ENCODE measurements at places on chromosomes 7 and 10.
A peak's percentile ranks its signal among the peaks of the same experiment; 100 is the strongest.

DNA sequence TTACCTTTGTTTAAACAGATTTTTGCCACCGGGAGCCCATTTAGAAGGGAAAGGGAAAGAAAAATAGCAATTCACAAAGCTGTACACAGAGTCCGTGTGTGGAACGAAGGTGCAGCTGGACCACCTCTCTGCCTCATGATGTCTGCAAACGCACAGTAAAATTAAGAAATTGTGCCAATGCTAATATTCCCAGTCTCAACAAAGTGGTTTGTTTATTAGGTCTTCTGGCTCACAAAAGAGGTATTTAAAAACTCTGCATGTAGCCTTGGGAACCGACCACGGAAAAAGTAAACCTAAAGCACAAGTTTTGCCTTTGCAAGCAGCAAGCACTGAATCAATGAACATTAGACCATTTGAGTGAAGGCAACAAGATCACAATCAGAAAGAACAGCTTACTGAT, 57.7 kb downstream of the CREB3L2 start:
- no peak for DNase-seq

- no peak for DNase-seq
Measured at GRCh38 chr7:94449151-94449725, 54.5 kb downstream of the COL1A2 start.

GRCh38 chr10:12491491-12491890, 142.1 kb downstream of the CAMK1D start:
- no peak for DNase-seq

DNA sequence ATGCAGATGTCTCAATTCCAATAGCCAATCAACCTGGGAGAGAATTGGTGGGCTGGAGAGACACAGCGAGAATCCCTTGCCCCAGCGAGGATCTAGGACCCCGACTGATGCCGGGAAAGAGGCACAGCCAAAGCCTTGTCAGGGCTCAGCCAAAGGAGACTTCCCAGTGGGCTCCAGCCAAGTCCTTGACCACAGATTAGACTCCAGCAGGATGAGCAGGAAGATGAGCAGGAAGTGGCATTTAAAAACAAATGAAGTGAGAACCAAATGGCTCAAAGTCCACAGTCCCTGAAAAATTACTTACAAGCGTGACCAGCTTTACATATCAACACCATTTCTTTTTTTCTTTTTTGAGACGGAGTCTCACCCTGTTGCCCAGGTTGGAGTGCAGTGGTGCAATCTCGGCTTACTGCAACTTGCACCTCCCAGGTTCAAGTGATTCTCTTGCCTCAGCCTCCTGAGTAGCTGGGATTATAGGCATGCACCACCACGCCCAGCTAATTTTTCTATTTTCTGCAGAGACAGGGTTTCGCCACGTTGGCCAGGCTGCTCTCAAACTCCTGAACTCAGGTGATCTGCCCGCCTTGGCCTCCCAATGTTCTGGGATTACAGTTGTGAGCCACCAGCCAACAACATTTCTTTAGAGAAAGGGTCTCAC, 40.2 kb downstream of the CTBP2 start:
- no peak for DNase-seq

DNA sequence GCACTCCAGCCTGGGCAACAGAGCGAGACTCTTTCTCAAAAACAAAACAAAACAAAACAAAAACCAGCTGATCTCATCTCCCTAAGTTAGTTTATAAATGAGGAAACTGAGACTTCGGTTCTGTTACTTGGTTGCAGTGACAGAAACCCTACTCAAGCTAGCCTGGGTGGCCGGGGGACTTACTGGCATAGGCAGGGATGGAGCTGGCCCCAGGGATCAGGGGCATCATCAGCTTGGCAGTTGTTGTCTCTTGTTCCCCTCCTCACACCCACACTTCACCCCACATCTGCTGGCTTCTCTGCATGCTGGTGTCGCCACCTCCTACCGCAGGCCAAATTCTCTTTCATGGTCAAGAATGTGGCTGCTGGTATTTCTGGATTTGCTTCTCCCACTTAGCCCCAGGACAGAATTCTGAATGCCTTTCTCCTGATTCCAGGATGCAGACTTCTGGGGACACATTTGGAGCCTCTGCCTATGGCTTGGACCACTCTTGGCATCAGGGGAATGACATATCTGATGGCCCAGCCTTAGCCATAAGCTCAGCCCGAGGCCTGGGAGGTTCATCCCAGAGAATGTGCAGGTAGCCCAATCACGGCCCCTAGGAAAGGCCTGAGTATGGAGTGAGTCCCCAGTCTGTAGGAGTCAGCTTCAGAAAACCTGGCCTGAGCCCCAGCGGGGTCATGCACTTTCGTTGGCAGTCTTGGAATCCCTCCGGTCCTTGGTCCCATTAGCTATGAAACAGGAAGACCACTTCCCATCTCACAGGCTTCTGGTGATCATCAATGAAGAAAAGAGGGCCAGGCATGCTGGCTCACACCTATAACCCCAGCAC, 41.6 kb upstream of the CTBP2 start:
- no peak for DNase-seq

DNA sequence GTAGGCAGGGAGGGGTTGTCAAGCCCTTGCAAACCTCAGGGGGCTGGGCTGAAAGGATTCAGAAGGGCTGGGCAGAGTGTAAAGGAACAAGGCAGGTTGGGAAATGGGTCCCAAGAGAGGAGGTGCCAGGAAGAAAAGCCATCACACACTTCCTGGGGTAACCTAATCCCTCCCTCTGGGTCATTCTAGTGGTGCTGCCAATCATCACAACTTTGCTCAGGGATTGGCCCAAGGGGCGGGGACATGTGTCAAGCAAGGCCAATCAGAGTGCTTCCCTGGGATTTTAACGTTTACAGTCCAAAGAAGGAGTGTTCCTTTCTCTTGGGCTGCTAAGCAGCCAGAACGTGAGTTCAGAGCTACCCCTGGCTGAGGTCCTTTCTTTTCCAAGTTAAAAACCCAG, 57.1 kb upstream of the NPTX2 start:
- no peak for DNase-seq

- DNase-seq, result no peak
Measured at GRCh38 chr10:29332061-29332760, 43.3 kb downstream of the LYZL1 start.

DNA sequence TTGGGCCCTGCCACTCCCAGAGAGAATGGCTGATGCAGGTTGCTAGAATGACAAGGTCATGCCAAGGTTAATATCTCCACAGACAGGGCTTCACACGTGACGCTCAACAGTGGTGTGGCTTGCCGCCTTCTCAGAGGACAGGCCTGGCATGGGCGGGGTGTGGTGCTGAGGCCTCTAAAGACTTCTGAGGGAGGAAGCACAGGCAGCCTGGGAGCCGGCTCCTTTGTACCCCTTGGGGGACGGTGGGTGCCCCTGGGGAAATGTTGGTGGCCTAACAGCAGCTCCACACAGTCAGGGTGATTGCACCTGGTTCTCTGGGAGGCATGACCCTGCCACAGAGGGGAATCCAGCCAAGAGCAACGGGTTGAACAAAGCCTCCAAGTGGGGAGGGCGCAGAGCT, 115.1 kb downstream of the PKD1L1 start:
- DNase-seq, result no peak

DNA sequence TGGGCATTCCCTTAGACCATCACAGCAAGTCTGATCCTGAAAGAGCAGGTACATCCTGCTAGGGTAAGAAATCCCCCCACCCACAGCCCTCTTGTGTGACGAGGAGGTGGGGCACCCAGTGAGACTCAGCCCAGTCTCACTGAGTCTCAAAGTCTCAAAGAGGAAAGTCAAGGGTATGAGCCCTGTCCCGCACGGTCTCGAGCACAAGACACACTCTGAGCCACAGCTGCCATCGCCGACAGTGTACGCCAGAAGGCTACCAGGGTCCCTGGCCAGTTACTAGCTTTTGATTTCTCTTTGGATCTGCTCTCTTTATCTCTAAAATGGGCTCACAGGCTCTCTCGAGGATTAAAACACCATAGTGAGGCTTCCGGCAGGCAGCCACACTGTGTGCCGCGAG, 190.2 kb downstream of the TNS3 start:
- no peak for DNase-seq

- no peak for DNase-seq
Measured at GRCh38 chr7:117555260-117555659, 75.4 kb downstream of the CFTR start.

DNA sequence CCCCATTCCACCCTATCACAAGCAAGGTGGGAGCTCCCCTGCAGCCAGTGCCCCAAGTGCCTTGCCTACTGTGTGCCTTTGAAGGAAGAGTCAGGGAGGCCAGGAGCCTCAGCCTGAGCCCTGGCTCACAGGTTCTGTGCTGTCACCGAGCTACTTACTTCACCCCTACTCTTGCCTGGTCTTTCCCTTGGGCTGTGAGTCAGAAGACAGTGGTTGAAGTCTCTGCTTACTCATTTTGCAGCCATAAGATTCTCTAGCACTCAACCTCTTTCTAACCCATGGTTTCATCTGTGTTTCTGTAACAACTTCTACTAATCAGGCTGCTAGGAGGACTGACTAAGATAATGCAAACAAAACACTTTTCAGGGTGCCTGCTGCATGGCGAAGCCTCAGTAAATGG, 114.5 kb downstream of the PLCE1 start:
- DNase-seq, result no peak

DNA sequence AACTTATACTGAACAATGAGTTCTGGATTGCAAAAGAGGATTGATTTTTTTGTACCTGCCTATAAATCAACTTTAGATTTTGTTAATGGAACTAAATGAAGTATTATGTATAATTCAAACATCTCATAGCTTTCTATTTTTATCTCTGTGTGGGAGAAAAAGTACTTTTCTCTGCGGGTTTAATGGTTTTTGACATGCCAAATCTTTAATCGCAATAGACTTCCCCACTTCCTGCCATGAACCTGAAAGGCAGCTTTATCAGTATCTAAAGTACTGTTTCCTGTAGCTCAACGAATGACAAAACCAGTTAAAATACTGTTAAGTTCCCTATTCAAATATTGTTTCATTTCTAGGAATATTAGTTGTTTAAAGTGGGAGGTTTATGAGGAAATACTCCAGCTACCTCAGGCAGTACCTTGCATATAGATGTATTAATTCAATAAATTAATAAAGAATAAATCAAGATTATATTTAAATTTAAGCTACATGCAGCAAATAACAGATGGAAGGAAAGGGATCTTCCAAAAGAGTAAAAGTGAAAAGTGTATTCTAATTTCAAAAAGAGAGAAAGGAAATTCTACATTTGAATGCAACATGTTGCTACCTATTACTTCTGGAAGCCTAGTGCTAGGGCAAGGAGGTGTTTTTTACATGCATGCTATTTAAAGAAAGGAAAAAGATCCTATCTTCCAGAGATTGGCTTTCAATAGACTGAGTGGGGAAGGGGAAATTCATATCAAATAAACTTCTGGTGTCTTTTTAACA, 75.9 kb downstream of the SVOPL start:
- DNase-seq, result peak; percentile 39

- no peak for DNase-seq
Measured at GRCh38 chr10:36221101-36221500, 579.0 kb upstream of the FZD8 start.

GRCh38 chr7:46397591-46397990, 476.5 kb upstream of the IGFBP3 start:
- DNase-seq, result no peak

DNA sequence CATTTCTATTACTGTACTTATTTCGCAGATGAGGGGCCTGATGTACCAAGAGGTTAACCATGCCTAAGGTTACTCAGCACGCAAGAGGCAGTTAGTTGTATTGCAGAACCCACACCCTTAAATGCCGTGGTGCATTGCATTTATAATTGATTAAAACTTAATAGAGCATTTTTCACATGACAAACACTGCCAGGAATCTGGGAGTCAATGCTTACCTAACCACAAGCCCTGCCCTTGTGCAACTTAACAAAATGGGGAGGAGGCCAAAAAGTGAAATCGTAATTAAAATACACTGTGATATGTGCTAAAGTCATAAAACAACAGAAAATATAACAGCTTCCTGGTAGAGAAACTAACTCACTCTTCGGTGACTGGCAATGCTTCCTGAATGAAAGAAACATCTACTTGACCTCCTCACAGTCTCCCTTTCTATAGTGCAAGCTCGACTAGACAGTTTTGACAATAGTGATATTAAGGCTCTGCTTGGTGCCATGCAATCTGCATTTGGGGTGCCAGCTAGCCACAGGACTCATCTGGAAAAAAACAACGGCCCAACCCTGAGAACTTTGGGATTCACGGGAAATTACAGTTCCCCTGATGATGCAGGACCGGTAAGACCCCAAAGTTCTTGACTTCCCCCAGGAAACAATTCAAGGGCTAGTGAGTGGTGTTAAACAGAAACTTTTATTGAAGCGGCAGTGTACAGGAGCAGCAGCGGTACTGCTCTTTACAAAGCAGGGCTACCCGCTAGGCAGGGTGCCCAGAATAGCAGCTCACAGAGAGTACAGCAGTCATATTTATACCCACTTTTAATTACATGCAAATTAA, 612.4 kb downstream of the TNS3 start:
- DNase-seq, result no peak

- no peak for DNase-seq
Measured at GRCh38 chr10:73559590-73559989, 31.6 kb downstream of the USP54 start.

DNA sequence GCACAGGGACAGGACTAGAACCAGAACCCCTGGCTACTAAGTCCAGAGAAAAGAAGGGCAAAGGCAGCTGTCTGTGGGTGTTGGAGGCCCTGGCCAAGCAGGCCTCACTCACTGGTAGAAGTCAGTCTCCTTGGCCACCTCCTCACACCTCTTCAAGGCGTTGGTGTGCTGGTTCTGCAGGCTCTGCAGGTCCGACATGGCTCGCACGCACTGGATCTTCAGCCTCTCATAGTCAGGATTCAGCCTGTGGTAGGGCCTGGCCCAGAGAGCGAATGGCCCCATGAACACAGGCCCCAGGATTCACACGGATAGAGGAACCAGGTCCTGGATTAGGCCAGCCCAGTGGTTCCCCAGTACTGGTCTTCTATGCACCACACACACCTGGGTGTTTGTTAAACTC, 72.4 kb downstream of the DLG5 start:
- no peak for DNase-seq

DNA sequence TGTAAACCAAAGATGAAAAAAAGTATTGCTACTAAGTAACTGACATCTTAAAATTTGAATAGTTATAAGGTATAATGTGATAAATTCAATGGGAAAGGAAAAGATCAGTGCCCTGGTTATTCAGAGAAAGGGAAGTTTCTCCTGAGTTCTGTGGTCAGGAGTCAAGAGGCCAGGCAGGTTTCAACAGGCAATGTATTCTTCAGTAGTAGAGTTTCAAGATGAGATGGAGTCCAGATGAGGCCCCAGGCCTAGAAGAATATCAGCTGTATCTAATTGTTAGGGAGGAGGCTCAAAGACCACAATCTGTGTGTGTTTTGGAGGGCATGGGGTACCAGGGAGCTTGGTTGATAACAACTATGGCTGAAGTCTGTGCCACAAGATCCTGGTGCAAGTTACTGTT, 101.4 kb upstream of the DLX6 start:
- no peak for DNase-seq

- DNase-seq, result peak; percentile 46
Measured at GRCh38 chr10:87760195-87760905, 57.7 kb downstream of the ATAD1 start.

Data from CMK (cell line).